Upper lobe of right lung (tissue), 1 donor: ENCODE measurements at places on chromosomes 16 and 17. TPM values are rescaled to one million over a fixed set of nuclear protein-coding genes. Genes with fewer than 3 reads are reported as not detected.

DNA sequence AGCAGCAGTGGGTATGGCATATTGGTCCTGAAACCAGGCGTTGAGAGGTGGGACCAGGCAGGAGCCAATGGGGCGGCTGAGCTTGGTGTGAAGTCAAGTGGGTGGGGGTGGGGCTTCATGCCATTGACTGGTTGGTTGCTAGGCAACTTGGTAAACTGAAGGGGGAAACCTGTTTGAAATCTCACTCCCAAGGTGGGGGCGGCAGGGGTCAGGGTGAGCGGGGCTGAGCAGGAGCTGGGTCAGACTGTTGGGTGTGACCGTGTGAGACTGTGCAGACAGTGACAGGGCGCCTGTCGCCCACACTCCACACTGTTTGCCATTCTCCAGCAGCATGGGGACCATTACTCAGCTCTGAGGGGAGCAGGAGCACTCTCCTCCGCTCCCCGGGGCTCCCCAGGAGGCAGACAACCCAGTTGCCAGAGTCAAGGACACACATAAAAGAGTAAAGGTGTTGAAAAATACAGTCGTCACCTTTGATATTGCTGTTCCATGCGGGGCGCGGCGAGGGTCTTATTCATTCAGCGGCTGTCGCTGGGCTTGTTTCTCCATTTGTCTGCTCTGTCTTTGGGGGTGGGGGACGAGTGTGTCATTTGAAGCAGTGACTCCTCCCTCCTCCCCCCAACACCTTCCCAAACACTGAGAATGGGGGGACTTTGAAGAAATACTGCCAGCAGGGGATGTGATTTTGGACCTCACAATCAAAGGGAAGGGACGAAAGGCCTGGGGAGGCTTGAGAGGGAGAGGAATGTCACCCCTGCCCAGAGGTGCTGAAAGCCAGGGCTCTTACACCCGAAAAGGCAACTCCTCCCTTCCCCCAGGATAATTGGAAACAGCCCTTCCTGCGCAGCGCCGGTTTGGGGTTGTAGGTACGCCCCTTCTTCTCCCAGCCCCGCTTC lies 1.2 kb upstream of the EFNB3 start:
- DNase-seq = no peak

DNA sequence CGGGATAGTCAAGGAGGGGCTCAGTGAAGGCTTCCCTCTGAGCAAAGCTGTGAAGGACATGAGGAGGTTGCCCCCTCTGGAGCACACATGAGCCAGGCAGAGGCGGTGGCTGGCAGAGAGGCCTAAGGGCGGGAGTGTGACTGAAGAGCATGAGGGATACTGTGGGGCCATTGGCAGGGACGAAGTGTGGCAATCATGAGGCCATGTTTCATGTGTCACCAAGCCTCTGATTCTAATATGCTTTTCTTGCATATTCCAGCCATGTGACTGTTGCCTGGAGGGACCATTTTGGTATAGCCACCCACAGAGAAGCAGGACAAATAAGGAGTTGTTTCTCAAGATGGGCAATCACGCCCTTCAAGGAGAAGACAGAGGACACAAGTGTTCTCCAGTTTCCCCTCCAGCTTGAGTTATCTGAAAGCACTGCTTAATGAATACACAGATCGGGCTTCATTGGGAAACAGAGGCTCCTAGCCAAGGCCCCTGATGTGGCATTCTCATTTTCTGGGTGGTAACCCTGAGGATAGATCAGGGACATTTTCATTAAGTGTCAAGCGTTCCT lies 68.0 kb downstream of the AKAP1 start:
- no peak for DNase-seq

DNA sequence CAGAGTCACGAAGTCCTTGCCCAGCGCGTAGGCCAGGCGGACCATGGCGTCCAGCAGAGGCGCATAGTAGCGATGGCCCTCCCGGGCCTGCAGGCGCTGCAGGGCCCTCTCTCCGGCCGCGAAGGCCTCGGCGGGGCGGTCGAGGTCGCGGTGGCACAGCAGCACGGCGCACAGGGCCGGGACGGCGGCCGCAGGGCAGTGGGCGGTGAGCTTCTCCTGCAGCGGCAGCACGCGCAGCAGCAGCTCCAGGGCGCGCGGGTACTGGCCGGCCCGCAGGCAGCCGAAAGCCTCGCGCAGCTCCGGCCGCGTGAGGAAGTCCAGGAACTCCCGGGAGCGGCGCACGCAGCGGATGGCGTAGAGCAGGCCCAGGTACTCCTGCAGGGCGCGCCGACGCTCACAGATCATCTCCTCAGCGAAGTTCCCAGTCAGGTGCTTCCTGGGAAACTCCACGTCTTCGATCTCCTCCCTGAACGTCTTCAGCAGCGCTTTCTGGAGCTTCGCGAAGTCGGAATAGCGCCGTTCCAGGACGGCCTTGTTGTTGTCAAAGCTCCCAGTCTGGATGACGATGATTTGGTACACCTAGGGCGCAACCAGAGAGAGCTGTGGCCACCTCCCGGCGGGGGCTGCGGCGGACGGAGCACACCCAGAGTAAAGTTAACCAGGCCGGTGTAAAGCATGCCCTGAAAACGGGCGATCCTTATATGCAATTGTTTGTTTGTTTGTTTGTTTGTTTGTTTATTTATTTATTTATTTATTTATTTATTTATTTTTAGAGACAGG lies 7.4 kb downstream of the SNX20 start:
- DNase-seq = no peak

The TBC1D26 gene
- total RNA-seq = not detected

DNA sequence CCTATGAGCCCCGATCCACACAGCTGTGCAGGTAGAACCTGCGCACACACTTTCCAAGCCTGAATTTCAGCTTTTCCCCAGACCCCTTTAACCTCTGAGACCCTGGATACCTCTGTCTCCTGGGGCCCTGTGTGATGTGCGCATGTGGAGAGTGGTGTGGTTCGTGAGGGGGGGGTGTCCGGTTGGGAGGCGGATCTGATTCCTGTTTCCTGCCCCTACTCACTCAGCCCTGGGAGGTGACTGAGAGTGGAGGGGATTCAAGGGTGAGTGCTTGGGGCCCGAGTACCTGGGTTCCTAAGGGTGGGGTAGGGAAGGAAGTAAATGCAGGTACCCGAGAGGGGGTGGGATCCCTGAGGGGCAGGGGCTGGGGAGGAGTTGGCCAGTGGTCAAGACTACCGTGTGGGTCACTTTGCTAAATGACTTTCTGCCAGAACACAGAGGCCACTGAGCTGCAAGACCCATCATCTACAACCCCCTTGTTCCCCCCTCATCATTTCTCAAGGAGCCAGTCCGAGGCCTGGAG lies 621 bp downstream of the ARHGEF15 start:
- no peak for DNase-seq

The DBF4B gene
- total RNA-seq = 4.5 TPM

DNA sequence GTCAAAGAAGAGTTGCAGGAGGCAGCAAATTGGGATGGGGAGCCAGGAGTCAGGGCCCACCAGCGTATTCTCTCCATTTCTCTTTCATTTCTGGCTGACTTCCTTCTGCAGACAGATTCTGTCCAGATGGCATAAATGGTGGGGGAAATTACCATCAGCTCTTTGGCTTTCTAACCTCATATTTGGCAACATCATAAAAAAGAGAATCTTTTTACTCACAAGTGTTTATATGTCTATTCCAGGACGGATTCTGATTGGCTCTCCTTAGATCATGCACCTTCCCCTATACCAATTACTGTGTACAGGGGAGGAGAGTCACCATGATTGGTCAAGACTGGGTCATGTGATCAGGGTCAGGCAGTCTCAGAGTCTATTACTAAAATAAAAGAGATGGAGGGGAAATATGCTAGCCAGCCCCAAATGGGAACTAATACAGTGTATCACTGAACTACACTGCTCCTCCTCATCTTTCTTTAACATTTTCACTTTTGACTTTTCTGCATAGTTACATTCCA lies 537.1 kb upstream of the EEF2KMT start:
- no peak for DNase-seq

The THRA gene
- 55.6 TPM for total RNA-seq

DNA sequence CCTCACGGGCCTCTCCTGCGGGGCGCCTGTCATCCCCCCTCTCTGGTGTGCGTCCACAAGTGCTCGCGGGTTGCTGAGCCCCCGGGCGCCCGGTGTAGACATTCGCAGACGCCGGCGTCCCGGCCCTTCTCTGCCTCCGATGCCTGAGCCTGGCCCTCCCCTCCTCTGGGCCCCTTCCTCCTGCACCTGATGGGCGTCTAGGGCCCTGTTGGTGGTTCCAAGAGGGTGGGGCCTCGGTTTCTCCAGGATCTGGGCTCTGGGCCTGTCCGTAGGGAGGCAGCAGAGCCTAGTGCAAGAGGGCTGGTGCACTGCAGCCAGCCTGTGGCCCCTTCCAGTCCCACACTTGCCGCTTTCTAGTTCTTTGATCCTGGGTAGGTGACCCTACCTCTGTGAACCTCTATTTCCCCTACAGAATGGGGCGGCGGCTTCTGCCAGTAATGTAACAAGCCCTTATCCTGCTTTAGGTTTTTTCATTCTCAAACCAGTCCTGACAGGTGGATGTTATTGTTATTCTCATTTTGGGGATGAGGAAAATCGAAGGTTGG lies 623 bp downstream of the E4F1 start:
- DNase-seq = no peak

The MRPS23 gene
- total RNA-seq = 36.0 TPM

The TSPOAP1 gene
- 21.0 TPM for total RNA-seq

The CXCL16 gene
- total RNA-seq = 169 TPM

GRCh38 chr16:119835-120491 lies 18.5 kb downstream of the NPRL3 start:
- DNase-seq = no peak

GRCh38 chr16:89246383-89246902 lies 28.9 kb downstream of the ZNF778 start:
- no peak for DNase-seq

The CLEC19A gene
- total RNA-seq = 0.17 TPM

- DNase-seq = no peak
Measured at GRCh38 chr17:59456428-59456827, 109.0 kb upstream of the DHX40 start.

The TMEM106A gene
- 14.2 TPM for total RNA-seq

GRCh38 chr17:29744121-29744520 lies 121.4 kb upstream of the CORO6 start:
- DNase-seq = no peak

The ZBTB4 gene
- total RNA-seq = 84.7 TPM

DNA sequence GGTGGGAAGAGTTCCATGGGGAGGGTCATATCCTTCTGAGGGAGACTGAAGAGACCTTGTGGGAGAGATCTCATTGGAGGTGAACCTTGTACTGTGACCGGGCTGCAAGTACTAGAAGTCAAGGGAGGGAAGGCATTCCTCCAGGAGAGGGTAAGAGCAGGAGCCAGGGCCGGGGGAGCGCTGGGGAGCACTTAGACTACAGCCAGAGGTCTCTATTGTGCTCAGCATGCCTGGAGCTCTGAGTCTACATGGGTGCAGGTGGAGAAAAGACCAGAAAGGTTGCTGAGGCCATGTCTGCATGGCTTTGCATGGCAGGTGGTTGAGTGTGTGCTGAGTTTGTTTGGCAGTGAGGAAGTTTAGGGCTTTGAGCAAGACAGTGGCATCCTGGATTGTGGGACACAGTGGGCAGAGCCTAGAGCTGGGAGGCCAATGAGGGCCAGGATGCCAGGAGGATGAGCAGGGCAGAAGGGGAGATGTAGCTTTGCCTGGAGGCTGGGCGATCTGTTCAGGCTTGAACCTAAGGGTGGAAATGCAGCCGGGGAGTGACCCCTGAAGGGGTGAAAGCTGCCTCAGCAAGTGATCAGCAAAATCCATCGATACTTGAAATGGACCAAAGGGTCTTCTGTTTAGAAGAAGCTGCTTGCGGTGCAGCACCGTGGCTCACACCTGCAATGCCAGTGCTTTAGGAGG lies 317.4 kb upstream of the TNRC6C start:
- peak; percentile 28 for DNase-seq

GRCh38 chr16:14373896-14374295 lies 256.2 kb downstream of the PARN start:
- DNase-seq = no peak

DNA sequence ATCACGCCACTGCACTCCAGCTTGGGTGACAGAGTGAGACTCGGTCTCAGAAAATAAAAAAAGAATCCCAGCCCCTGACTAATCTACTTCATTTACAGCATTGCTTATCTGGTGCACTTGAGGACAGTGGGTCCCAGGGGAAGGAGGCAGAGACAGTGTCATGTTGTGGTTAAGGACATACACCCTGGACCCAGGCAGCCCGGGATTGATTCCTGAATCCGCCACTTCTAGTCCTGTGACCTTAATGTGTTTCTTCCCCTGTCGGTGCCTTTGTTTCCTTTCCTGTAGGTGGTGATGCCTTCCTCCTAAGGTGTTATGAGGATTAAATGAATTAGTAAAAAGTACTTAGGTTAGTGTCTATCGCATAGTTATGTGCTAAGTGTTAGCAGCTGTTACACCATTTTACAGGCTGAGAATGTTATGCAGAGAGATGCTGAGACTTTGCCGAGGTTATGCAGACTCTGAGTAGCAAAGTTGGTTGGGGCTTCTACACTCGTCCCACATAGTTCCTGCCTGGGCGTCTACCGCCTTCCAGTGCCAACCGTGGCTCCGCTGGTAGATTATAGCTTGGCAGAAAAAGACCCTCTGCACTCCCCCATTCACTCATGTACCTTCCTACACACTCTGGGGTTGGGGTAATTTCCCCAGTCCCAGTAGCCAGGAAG lies 74.8 kb downstream of the RAB11FIP4 start:
- DNase-seq = no peak

DNA sequence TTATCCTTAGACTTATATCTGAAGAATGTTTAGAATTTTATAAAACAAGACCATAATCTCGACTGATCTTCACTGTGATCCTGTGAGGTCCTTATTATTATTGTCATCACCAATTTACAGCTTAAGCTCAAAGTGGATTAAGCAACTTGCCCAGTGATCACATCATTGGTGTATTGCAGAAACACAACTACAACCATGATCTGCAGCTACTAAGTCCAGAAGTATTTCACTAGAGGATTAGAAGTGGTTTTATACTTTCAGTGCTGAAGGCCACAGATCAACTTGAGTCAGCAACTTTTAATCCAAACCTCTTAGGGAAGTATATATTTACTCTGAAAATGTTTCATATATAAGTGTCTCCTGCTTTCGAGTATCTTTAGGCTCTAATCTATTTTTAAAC lies 624.3 kb upstream of the SOX9 start:
- DNase-seq = no peak
